ENCODE measurements at places on chromosomes 16 and 17. TPM values are rescaled to one million over a fixed set of nuclear protein-coding genes. Genes with fewer than 3 reads are reported as not detected.
A peak's percentile ranks its signal among the peaks of the same experiment; 100 is the strongest.

The CTF1 gene
- total RNA-seq = 12.7 TPM

The PLCD3 gene
- total RNA-seq = 85.4 TPM

The KRTAP9-8 gene
- total RNA-seq = not detected

The HSD17B1 gene
- total RNA-seq = 1.6 TPM

The TMEM132E gene
- not detected for total RNA-seq

DNA sequence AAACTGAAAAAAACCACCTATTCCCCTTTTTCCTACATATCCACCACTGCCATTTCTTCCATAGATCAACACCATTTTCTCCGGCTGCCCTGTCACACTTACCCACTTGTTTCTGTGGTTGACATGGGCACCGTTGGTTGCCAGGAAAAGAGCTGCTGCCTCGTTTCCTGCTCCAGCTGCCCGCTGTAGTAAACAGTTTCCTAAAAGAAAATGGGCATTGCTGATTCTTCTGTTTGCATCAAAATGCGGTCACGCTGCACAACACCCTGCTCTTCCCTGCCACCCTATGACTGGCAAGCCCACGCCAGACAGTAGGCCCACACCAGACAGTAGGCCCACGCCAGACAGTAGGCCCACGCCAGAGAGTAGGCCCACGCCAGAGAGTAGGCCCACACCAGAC lies 46.3 kb downstream of the CYB5D2 start:
- no peaks in the 10 kb centered on the region for H3K4me1 ChIP-seq
- H3K4me3 ChIP-seq = no peak overlapping the region
- H3K36me3 ChIP-seq = peaks cover 17% of the 10 kb centered on the region
- no peaks in the 10 kb centered on the region for H3K27me3 ChIP-seq
- no peak overlapping the region for H3K27ac ChIP-seq
- no peak for DNase-seq

DNA sequence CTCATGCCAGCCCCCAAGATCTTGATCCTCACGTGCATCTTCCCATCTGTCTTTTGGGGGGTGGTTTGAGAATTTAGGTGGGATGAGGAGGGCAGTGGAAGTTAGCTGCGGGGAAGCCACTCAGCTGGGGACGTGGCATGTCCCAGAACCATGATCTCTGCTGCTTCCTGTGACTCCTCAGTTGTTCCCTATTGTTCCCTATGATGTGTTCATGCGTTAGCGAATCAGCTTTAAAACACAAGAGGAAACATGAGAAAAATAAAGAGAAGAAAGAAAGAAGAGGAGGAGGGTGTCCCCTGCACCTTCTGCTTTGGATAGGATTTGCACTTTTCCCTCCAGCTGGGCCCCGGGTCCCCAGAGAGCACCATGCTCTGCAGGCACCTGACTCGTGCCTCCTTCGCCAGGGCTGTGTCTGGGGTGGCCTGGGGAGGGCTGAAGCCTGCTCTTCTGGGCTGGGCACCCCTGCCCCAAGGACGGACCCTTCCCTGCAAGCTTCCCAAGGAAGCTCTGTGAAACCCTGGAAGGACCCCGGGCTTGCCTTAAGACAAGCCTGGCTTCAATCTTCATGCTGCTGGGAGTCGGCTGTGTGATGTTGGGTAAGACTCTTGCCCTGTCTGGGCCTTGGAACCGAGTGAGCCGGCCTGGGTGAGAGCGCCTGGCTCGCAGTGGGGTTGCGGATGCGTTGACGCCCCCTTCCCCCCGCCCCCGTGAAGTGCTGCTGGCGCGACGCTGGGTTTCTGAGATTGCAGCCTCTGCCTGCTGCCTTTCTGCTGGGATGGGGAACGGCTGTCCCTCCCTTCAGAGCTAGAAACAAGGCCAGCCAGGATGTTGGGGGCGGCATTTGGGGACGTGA lies 62.8 kb upstream of the CIBAR2 start:
- H3K36me3 ChIP-seq = peaks cover 23% of the 10 kb centered on the region
- peaks cover 83% of the 10 kb centered on the region for H3K4me1 ChIP-seq

- H3K36me3 ChIP-seq = peaks cover 4% of the 10 kb centered on the region
- no peak for DNase-seq
- H3K4me1 ChIP-seq = no peaks in the 10 kb centered on the region
- no peak overlapping the region for H3K27ac ChIP-seq
Measured at GRCh38 chr16:79261481-79261940, 339.0 kb downstream of the MAF start.

DNA sequence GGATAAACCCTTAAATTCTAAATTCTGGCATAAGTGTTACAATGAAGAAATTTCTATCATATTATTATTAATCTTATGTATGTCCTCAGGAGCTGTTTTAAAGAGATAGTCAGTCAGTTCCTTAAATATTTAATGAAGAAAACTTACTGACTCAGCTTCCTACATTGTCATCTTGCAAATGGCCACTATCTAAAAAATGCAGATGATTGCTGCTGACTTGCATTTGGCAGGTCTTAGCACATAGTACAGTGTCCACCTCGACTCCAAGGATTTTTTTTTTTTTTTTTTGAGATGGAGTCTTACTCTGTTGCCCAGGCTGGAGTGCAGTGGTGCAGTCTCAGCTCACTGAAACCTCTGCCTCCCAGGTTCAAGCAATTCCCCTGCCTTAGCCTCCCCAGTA lies 55.1 kb upstream of the CORO6 start:
- no peak for DNase-seq
- peaks cover 25% of the 10 kb centered on the region for H3K4me1 ChIP-seq
- H3K36me3 ChIP-seq = peaks cover 6% of the 10 kb centered on the region
- 0 out of 2 replicates have a peak, but pooled peaks cover 2% of the 10 kb centered on the region for H3K27me3 ChIP-seq
- no peak overlapping the region for H3K4me3 ChIP-seq

DNA sequence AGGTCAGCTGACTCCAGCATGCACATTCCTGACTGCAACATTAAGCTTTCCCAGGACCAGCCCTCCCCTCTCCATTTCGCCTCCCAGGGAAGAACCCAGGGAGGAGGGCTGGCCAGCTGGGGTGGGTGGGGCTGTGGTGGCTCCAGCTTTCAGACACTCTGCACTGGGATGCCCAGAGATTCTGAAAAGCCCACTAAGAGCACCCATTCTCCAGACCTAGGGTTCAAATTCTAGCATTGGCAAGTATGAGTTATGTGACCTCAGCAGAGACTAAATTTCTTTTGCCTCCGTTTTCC lies 7.8 kb downstream of the DLX3 start:
- H3K4me3 ChIP-seq = no peak overlapping the region
- no peak for DNase-seq
- H3K27ac ChIP-seq = no peak overlapping the region

DNA sequence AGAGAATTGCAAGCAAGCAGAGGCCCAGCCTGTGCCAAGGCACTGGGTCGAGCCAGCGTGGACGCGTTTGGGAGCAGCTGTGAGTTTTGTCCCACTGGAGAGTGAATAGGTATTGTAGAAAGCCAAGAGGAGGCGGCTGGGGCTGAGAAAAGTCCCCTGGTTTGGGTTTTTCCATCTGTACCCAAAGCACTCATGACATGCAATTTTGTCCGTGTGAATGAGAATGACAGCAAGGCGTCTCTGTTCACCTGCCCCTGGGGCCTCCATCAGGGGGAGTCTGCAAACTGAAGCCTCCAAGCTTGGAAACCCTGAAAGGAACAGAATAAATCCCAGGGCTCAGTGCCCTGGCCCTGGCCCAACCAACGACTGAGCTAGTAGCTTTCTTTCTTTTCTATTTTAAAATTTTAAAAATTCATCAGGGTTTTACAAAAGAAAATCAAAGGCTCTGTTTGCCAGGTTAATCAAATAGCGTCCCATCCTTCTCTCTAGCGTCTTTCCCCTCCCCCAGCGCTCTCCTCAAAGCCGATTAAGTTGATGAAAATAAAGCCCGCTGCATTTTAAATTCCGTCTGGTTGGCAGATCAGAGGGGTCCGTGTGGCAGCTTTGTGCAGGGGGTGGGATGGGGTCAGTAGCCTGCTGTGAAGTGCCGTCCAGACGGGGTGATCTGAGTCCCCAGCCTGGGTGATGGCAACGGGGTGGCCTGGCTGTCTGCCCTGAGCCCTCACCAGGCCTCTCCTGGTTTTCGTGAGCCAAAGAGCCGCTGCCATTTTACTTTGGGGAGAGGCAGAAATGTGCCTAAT lies 171.0 kb downstream of the KATNIP start:
- H3K4me3 ChIP-seq = no peak overlapping the region
- peaks cover 4% of the 10 kb centered on the region for H3K36me3 ChIP-seq
- no peak overlapping the region for H3K27ac ChIP-seq
- DNase-seq = no peak
- H3K4me1 ChIP-seq = no peaks in the 10 kb centered on the region

DNA sequence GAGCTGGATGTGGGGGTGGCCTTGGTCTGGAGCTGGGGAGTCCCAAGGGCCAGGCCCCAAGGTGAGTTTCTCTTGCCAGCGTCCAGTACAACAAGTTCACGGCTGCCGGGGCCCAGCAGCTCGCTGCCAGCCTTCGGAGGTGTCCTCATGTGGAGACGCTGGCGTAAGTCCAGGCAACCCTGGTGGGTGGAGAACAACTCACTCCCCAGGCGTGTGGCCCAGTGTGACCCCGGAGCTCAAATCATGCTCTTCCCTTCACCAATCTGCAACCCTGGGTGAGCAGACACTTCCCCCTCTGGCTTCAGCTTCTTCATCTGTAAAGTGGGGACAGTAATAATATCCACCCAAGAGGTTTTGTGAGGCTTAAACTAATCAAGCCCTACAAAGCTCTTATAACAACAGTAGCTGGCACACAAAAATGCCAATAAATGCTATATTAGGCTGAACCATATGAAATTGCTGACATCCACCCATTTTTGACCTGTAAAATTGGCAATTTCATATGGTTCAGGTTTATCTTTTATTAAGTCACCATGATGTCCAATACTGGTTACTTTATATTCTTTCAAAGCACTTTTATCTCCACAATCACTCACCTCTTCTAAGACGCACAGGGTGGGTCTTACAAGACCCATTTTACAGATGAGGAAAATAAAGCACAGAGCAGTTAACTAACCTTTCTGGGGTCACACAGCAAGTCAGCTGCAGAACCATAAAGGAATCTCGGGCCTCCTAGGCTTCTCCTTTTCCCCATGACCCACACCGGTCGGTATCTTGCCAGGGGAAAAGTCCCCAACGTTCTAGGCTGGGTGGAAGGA lies 19.7 kb downstream of the DEXI start:
- peaks cover 13% of the 10 kb centered on the region for H3K4me1 ChIP-seq
- DNase-seq = no peak
- no peak overlapping the region for H3K4me3 ChIP-seq
- H3K27ac ChIP-seq = no peak overlapping the region
- H3K36me3 ChIP-seq = peaks cover 10% of the 10 kb centered on the region
- H3K27me3 ChIP-seq = no peaks in the 10 kb centered on the region

- no peak for DNase-seq
- H3K27ac ChIP-seq = no peak overlapping the region
- H3K36me3 ChIP-seq = peaks cover 8% of the 10 kb centered on the region
- H3K4me3 ChIP-seq = no peak overlapping the region
- peaks cover 5% of the 10 kb centered on the region for H3K4me1 ChIP-seq
Measured at GRCh38 chr16:84036982-84037425, 5.6 kb downstream of the SLC38A8 start.

- no peak overlapping the region for H3K27ac ChIP-seq
- H3K27me3 ChIP-seq = peaks cover 2% of the 10 kb centered on the region
- H3K36me3 ChIP-seq = peaks cover 5% of the 10 kb centered on the region
- H3K4me3 ChIP-seq = no peak overlapping the region
- no peak for DNase-seq
- no peaks in the 10 kb centered on the region for H3K4me1 ChIP-seq
Measured at GRCh38 chr17:73533127-73533526, 111.1 kb downstream of the SDK2 start.

GRCh38 chr16:54316095-54316889 lies 29.7 kb upstream of the IRX3 start:
- H3K4me3 ChIP-seq = no peak overlapping the region
- no peaks in the 10 kb centered on the region for H3K36me3 ChIP-seq
- H3K27ac ChIP-seq = no peak overlapping the region

DNA sequence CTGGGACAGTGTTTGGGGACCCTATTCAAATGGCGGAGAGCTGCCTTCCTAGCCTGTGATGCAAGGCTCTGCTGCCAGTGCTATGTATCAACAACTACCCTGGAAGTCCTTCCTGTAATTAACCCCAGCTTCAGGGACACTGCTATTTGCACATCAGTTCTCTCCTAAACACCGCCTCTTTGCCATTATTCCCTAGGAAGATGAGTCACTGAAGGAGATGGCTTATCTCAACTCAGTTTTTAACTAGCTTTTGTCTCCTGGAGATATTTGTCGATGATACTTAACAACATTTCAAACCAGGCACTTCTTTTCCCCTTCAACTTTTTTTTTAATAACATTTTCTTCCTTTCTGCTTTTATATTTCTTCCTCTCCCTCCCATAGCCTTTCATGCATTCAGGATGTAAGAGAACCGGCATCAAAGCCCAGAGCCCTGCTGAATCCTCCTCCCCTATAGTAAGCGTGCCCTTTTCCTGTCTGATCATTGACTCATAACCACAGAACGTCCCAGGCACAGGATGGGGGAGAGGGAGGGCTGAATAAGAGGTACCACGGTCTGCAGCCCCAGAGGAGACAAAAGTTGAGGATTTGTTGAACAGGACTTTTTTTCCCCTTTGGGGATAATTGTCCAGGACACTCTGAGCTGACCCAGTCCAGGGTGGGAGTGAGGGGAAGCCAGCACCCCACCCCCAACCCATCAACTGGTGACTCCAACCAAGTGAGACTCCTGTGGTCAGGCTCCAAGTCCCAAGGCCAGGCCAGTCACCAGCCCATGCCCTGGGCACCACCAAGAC lies 387.8 kb upstream of the SALL1 start:
- peak overlapping the region; percentile 81 for H3K4me3 ChIP-seq
- peaks cover 45% of the 10 kb centered on the region for H3K4me1 ChIP-seq
- no peaks in the 10 kb centered on the region for H3K36me3 ChIP-seq
- no peaks in the 10 kb centered on the region for H3K27me3 ChIP-seq
- peak; percentile 89 for DNase-seq

DNA sequence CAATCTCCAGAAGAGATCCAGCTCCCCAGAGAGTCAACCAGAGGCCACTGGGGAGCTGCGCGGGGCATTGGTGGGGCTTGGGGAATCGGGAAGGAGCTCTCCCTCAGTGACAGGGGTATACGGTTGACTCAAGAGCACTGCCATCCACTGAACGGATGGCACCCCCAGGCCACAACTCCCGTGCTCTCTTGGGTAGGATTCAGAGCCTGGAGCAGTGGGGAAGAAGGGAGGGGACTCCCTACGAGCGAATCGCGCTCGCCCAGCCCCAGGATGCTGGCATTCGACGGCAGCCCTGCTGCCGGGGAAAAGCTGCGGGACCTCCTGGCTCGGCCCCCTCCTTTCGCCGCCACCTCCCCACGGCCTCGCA lies 473 bp upstream of the TPPP3 start:
- DNase-seq = no peak
- H3K27me3 ChIP-seq = peaks cover 17% of the 10 kb centered on the region
- no peak overlapping the region for H3K27ac ChIP-seq
- H3K4me1 ChIP-seq = no peaks in the 10 kb centered on the region
- peak overlapping the region; percentile 5 for H3K4me3 ChIP-seq

- H3K36me3 ChIP-seq = peaks cover 41% of the 10 kb centered on the region
- DNase-seq = no peak
- H3K27me3 ChIP-seq = no peaks in the 10 kb centered on the region
- peak overlapping the region; percentile 82 for H3K27ac ChIP-seq
- H3K4me1 ChIP-seq = peaks cover 60% of the 10 kb centered on the region
Measured at GRCh38 chr16:27759967-27760788, 210.2 kb downstream of the KATNIP start.

GRCh38 chr17:32311028-32311536 lies 30.9 kb downstream of the C17orf75 start:
- no peak overlapping the region for H3K27ac ChIP-seq
- no peaks in the 10 kb centered on the region for H3K36me3 ChIP-seq
- H3K4me1 ChIP-seq = peaks cover 10% of the 10 kb centered on the region
- DNase-seq = no peak
- peaks cover 39% of the 10 kb centered on the region for H3K27me3 ChIP-seq

Measured in HFFc6 (cell line).